H1 (cell line): ENCODE measurements at places on chromosomes 6 and 20. TPM values are rescaled to one million over a fixed set of nuclear protein-coding genes. Genes with fewer than 3 reads are reported as not detected.

The GPR6 gene
- total RNA-seq = 0.27 and 0.37 TPM in 2 replicates

The RBCK1 gene
- total RNA-seq = 48.7 and 54.7 TPM in 2 replicates

The BPIFB3 gene
- not detected in 2 replicates for total RNA-seq

The FOXS1 gene
- total RNA-seq = not detected in 2 replicates

The UNC5CL gene
- total RNA-seq = 1.3 and 1.4 TPM in 2 replicates

The THBD gene
- total RNA-seq = 0.43 and 0.75 TPM in 2 replicates

The GATA5 gene
- total RNA-seq = 0.11 and 0.15 TPM in 2 replicates

The TREM2 gene
- not detected in 2 replicates for total RNA-seq

The MRAP2 gene
- total RNA-seq = 4.7 and 5.0 TPM in 2 replicates

The SCRT2 gene
- 0.27 and 0.34 TPM in 2 replicates for total RNA-seq

The ZNF334 gene
- 15.9 and 17.8 TPM in 2 replicates for total RNA-seq

The OARD1 gene
- 35.1 and 35.8 TPM in 2 replicates for total RNA-seq

The EYA4 gene
- 0.17 TPM in 1 of 2 replicates, not detected in the other for total RNA-seq

The TGM3 gene
- total RNA-seq = not detected in 2 replicates

The EYA2 gene
- 1.6 and 1.7 TPM in 2 replicates for total RNA-seq
